ENCODE measurements at places on chromosomes 5 and 9.

DNA sequence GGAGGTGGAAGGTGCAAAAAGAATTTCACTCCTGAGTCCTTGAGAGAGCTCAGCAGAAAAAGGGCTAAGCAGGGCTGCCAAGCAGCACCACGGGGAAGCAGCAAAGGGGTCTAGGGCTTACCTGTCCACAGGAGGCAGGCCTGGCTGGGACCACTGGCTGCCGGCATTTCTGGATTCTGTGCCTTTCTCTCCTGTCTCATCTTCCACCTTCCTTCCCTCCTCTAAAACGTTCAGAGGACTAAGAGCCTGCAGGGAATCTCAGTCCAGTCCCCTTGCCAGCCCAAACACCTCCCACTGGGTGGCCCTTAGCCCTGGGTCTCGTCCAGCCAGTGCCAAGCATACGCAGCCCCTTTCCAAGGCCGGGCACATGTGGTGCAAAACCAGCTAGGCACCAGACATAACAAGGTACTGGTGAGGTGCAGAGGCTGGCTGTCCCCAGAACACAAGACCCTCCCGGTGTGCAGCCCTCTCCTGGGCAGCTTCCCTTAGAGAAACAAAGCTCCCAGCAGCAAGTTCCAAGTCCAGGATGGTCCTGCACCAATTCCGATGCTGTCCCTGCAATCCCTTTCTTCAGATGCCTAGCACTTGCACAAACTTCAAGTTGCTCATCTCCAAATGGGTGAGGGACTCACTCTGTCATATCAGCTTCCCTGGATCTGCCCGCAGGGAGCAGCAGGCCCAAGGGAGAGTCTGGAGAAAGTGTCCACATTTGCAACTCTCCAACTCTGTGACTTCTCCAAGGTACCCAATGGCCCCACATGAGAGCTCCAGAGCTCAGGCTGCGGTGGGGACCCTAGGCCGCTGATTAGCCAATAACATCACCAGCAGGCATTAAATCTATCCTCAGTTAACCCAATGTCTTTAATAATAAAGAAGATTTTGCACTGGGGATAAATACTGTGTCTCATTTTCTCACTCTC lies 126.3 kb downstream of the C5orf15 start:
- no peak for DNase-seq

DNA sequence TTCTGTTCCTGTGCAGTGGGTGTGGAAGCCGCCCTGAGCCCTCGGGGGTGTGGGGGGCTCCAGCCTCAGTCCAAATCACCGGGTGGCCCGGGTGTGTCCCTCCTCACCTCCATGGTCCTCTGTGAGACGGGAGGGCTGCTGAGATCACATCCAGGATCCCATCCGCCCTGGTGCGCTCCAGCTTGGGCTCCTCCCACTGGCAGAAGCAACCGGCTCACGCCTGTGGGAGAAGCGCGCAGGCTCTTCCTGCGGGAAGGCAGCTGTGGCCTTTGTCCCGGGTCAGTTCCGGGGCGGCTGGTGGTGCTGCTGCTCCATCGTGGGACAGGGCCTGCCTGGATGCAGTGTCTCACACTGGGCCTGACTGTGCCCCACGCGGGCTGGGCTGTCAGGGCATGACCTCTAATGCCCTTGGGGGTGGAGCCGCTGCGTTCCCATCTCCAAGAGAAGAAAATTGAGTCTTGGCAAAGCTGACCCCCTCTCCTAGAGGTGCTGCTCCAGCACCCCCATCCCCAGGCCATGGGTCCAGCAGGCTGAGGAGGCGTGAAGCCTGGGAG lies 18.5 kb downstream of the OLFM1 start:
- DNase-seq, result no peak

DNA sequence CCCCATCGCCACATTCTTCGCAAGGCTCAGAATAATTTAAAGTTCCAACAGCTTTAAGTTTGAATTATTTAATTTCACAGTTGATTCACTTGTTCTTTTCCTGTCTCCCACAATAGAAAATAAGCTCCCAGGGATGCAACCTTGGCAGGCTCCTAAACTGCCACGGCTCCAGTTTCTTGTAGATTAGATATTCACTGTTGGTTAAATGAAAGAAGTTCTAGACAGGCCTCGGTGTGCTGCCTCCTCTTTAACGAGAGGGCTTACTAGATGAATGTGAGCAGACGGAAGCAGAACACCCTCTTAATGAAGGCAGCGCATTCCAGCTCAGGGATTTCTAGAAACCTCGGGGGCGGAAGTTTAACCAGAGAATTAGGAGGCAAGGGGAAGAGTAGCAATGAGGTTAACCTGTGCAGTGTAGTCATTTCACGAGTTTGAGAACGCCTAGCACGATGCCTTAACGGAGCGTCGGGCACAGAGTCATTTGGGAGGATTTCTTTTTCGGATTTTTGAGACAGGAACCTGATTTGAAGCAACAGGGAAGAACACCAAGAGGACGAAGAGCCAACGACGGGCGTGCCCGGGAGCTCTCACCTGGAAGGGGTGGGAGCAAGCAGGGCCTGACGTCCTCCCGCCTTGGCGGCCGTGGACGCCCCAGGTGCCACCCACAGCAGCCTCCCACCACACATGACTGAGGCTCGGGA lies 637 bp upstream of the SMC5 start:
- DNase-seq, result peak; percentile 67

DNA sequence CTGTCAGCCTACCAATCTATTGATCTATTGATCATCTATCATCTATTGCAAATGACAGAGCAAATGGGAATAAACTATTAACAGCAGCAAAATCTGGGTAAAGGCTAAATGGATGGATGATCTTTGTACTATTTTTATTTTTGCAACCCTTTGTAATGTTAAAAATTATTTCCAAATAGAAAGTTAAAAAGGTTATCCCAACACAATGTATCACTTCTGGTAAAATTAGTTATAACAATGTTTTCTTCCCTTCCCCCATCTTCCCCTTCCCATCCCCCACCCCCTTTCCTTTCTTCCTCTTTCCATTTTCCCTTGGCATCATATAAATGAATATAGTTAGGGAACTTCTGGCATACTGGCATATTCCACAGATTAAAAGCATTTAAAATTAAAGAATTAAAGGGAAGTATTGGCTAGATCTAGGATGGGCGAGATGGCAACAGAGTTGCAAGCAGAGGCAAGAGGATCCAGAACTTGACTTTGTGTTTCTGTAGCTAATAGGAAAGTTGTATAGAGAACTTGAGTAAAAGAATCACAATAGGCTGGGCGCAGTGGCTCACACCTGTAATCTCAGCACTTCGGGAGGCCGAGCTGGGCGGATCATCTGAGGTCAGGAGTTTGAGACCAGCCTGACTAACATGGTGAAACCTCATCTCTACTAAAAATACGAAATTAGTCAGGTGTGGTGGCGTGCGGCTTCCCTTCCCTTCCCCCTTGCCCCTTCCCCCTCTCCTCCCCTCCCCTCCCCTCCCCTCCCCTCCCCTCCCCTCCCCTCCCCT lies 66.6 kb upstream of the TAF11L2 start:
- no peak for DNase-seq

DNA sequence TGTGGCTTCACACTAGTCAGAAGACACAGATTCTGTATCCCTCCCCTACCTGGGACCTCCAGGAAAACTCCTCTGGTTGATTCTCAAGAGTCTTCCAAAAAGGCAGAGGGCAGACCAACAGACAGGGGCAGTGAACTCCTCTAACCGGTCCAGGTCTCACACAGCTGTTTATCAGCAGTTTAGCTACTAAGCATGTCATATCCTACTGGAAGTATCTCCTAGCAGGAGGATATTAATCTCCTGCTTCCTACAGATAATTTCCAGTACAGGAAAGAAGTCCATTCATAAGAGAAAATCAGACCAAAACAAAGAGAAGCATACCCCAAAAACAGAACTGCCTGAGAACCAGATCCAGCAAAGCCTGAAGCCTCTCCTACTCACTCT lies 64.3 kb downstream of the DTWD2 start:
- no peak for DNase-seq

DNA sequence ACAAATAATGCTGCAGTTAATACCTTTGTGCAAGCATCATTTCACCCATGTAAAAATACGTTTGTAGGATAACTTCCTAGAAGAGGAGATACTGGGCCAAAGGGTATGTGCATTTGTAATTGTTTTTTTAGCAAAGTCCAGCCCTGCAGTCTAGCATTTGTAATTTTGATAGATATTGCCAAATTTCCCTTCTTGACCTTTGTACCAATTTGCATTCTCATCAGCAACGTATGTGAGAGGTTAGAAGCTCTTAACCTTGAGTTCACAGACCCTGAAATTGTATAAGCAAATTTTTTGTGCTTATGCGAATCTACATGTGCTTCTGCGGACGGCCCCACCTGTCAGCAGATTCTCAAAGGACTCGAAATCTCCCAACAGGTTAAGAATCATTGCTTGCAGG lies 18.6 kb upstream of the TOMM5 start:
- DNase-seq, result no peak

- DNase-seq, result no peak
Observed at GRCh38 chr9:77680581-77680980, 32.5 kb upstream of the GNA14 start.

DNA sequence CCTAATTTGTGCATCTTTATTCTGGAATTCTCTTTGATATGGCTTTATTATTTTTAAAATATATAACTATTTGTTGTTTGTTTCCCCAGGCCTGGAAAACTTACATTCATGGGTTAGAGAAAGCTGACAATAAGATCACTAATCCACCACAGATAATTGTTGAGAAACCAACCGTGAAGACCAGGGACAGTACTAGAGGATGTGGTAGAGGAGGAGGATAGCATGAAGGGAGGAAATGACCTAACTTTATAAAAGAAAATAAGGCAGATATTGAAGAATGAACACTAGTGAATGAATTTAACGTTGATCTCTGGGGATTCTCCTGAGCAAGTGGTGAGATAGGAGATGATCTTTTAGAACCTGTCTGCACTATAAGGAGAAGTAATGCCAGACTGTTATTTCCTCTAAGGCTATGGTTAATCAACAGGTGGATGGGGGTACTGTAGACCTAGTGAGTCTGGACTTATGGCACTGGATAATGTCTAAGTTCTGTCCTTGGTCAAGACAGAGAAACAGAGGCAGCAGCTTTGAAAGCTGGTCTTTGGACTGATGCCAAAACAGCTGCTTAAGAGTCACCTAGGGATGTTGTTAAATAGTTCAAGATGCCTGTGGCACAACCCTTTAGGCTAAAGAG lies 52.4 kb downstream of the NREP start:
- DNase-seq, result no peak

DNA sequence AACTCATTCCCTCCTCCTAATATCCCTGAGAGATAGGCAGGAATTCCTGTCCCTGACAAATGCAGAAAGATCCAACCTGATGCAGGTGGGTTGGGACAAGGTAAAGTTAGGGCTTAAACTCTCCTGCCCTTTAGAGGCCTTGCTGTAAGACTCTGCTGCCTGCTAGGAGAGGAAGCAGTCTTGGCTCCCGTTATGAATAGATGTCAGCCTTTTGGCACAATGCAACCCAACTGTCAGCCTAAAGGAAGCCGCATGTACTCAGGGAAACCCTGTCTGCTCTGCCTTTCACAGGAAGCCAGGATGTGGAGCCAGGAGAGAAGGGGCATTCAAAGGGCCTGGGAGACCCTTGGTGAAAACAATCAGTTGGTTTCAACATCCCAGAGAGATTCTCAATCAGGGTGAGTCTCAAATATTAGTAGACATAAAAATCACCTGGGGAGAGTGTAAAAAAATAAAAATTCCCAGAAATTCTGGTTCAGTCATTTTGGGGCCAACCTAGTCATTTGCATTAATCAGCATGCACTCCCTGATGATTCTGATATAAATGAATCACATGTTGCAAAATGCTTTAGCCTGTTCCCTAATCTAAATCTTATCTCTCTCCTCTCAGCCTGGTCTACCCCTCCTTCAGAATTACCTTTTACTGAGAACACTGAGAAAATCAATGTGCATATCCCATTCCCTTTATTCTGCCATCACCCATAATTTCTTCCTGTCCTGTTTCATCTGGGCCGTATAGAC lies 136.2 kb upstream of the TRIM32 start:
- DNase-seq, result no peak

DNA sequence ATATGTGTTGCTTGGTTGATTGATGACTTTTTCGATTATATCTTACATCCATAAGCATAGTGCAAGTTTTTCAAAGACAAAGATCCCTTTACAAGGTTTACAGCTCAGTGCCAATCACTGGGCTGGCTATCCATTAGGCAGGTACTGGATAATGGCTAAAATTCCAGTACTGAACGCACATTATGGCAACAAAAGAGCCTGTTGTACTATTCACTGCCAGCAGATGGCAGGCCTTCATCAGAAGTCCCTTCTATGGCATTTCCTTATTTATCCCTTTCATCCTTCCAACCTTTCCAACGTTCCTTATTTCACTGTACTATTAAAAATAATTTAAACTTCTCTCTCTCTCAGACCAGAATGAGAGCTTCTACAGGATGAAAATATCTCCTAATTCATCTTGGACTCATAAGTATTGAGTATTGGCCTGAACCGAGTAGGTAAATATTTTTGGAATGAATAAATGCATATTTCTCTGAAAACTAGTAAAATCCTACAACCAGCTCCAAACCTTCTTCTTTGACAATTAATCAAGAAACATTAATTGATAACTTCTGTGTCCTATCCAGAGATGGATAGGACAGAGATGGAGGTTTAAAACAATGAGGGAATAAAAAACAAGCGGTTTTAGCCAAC lies 6.7 kb upstream of the WNT8A start:
- DNase-seq, result peak; percentile 85

GRCh38 chr5:159171274-159171673 lies 38.1 kb downstream of the RNF145 start:
- DNase-seq, result no peak

GRCh38 chr5:69271376-69271775 lies 36.7 kb downstream of the CDK7 start:
- peak; percentile 63 for DNase-seq

GRCh38 chr9:121945849-121946248 lies 147.3 kb downstream of the TTLL11 start:
- no peak for DNase-seq

GRCh38 chr9:2154731-2155130 lies 139.6 kb downstream of the SMARCA2 start:
- DNase-seq, result peak; percentile 30

DNA sequence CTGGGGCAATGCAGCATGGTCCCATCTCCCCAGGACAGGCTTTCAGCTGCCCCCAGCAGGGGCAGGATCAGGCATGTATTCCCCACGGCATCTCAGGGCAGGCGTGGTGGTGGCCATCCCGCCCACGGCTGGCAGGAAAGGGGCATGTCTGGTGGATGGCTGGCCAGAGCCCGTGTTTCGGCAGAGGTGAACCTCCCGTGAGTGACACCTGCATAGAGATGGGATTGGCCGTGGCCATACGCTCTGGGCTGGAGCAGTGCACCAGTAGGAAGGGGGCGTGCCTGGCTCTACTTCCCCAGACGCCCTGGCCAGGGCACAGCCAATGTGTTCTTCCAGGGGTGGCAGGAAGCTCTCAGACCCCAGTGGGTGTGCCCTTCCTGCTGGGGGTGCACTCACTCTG lies 139.1 kb downstream of the ZNF354C start:
- DNase-seq, result no peak

GRCh38 chr5:6745706-6746222 lies 32.5 kb downstream of the TENT4A start:
- DNase-seq, result peak; percentile 86

Measured in hematopoietic multipotent progenitor cell treated with erythropoietin and hydrocortisone succinate and interleukin-3 and kit ligand, for 6 days (in vitro differentiated cells).